ENCODE measurements at places on chromosomes 2 and 18.

DNA sequence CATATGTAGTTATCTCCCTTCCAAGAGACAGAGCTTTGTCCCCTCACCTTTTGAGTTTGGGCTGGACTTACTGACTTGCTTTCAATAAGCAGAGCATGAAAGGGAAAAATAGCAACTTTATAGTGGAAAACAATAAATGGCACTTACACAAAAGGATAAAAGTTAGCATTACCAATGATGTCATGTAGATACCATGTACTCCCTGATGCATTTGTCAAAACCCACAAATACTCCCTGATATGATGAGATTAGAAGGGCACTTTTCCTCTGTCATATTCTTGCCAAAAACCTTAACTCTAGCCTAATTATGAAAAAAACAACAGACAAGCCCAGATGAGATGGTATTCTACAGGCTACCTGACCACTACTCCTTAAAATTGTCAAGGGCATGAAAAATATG lies 16.0 kb downstream of the HIBCH start:
- no peak for DNase-seq

GRCh38 chr18:61333271-61333745 lies at the start of gene CDH20:
Gene CDH20 (plus strand): TSS chr18:61333430.
- no peak for DNase-seq

DNA sequence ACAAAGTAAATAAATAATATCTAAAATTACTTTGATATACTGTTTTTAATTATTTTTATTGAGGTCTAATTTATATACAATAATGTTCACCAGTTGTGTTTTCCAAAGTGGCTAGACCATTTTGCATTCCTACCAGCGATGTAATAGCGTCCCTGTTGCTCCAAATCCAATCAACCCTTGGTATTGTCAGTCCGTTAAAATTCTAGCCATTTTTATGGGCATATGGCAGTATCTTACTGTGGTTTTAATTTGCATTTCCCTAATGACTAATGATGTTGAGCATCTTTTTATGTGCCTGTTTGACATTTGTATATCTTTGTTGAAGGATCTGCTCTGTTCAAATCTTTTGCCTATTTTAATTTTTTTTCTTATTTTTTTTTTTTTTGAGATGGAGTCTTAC lies 185.0 kb downstream of the PRPF40A start:
- no peak for DNase-seq

DNA sequence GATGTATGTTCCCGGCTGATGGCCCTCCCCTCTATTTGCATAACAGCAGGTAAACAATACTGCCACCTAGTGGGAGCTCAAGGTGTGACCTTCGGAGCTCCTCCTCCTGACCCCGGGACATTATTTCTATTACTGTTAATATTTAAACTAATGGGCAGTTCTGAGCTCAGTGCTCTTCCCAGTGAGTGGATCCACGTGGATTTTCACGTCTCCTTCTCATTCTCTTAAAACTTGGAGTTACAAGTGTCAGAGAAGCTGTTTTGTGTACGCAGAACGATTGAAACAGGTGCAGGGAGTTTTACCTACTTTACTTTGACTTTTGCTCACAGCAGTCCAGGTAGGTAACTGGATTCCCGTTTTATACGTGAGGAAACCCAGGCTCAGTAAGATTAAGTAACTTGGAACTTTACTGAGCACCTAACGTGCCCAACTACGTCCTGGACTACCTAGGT lies 127.3 kb downstream of the PRKCE start:
- no peak for DNase-seq
